ENCODE measurements at places on chromosomes 2 and 18.

- DNase-seq = no peak
Measured at GRCh38 chr2:873651-874580, 76.7 kb upstream of the SNTG2 start.

DNA sequence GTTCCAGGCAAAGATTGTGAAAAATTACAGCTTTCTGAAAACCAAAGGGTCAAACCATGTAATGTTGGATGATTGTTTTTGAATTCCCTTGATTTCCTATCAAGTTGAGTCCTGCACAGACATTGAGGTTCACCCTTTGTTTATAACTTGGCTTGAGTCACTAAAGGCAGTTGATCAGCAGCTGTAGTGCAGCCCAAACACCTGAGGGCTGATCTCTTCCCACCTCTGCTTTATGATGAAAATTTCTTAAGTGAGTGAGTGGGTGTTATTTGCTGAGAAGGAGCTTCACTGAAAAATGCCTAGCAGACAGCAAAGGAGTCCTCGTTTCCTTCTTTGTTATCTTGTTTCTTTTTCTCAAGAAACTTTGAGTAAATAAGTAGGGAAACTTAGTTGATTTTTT is 31.9 kb upstream of the BMPR2 start:
- no peak for DNase-seq

- no peak for DNase-seq
Measured at GRCh38 chr2:109049022-109049421, 60.0 kb upstream of the EDAR start.

DNA sequence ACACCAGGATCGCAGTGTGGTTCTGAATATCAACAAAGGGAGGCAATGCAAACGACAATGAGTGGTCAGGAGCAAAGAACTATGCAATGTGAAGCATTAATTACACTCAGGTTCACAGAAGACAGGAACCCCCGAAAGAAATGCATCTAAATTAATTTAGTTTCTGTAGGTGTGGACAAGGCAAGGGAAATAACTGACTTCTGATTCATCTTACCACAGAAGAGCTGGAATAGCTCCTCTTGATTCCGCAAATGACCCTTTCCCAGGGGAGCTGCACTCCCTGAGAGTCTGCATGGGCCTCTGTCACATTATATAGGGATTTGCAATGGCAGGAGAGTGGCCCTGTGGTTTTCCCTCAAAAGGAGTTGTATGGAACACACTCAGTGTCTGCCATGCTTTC is 263.9 kb upstream of the APCDD1 start:
- DNase-seq = no peak

DNA sequence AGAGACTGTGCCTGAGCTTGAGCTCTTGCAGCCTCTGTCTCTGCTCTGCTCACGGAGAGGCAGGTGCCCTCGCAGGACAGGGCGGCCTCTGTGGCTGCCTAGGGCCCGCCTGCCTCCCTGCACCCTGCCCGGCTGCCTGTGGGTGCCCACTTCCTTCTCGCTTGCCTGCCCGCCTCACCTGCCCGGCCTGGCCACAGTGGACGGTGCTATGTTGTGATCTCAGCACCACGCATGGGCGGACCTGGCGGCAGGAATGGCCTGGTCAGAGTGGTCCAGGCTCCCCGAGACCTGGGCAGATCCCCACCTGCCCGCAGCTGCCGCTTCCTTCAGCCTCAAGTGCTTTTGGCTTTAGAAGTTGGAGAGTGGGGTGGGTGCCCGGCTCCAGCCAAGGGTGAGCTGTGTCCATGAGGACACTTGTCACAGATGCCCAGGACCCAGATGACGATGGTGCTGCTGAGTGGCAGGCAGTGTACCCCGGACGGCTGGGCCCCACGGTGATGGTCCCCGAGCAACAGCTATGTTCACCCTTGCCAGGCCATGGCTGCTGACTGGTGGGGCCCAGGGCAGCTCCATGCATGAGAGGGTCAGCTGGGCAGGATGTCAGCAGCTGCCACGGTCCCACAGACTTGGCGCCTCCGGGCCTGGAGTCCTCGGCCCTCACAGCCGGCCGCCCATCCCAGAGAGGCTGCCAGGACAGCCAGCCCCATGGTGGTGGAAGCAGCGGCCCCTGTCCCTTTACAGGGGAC is 25.3 kb downstream of the RTP5 start:
- no peak for DNase-seq

GRCh38 chr18:7885865-7886264 is 318.7 kb downstream of the PTPRM start:
- no peak for DNase-seq

DNA sequence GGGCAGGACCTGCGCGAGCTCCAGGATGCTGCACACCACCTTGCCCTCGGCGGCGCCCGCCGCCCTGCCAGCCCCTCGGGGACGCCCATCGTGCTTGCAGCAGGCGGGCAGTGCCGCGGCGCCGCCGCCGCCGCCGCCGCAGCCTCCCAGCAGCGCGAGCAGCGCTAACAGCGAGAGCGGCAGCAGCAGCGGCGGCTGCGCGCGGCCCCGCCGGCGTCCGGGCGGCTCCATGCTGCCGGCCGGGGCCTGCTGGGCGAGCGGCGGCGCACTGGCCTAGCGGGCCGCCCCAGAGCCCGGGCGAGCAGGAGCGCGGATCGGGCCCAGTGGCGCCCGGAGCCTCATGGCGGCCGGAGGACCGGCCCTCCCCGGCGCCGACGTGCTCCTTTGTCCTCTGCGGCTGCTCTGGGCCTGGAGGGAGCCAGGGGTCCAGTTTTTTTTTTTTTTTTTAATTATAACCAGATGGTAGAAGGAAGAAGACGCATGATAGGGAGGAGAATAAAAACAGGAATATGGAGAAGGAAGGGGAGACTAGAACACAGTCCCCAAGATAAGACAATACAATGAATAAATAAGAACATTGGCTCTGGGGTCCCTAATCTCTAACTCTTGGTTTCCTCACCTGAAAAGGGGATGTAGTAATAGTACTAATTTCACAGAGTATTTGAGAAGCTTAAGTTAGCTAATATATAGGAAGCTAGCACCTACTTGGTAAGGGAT is 17.1 kb upstream of the ANKRD62 start:
- DNase-seq = no peak

DNA sequence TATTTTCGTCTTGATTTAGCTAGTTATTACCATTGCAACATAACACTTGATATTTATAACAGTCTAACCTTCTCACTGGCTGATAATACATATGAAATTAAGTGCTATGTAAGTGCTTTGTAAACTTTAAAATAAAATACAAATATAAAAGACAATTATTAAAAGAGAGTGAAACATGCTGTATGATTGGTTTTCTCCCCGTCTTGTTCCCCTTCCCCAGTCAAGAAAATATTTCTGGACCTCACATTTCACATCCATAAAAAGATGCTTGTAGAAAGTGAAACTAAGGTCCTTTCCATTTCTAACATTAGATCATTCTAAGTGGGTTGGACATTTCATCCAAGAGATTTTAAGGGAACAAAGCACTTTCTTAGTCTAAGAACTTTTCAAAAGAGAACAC is 310.2 kb upstream of the LRATD1 start:
- no peak for DNase-seq

- DNase-seq = no peak
Measured at GRCh38 chr2:69625078-69625795, 18.3 kb downstream of the AAK1 start.

GRCh38 chr2:2847209-2847676 is 516.2 kb upstream of the MYT1L start:
- peak; percentile 31 for DNase-seq

DNA sequence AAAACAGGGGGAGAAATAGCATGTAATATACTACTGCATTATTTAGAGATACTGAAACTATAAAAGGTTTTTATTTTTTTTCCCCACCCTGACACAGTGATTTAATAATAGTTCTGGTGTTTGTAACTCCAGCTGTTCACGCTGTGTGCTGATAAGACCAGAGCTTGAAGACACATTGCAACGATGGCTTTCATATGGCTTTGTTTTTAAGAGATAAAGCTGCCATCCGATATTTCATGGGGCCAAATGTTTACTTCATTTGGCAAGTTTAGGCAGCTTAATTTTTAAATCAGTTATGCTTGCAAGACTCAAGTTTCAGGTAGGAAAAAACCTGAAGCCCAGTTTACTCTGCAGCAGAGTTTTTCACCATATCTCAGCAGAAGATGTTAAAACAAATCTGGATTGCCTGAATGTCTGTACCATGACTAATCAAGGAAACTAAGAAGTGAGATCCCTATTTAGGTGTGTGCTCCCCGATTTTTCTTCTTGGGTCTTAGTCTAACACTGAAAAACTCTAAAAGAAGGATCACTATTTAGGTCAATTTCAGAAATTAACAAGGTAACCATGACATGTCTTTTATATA is 508.6 kb downstream of the PARD3B start:
- no peak for DNase-seq

DNA sequence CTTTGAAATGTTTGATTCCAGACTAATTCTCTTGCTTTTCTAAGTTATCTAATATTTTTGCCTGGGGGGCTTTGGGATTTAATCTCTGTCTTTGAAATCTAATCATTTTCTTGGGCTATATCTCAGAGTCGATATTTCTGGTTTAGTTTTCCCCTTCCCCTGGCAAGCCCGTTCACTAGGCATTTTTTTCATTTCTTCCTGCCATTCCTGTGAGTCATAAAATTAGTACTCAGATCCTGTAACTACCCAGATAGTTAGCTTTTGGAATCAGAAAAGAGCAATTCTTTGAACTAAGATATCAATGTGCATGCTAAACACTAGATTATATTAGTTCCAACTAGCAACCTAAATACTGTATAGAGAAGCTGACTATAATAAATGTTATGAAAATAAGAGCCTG is 29.4 kb upstream of the RNF149 start:
- DNase-seq = no peak

GRCh38 chr18:27004056-27004829 is 138.7 kb upstream of the AQP4 start:
- peak; percentile 31 for DNase-seq

DNA sequence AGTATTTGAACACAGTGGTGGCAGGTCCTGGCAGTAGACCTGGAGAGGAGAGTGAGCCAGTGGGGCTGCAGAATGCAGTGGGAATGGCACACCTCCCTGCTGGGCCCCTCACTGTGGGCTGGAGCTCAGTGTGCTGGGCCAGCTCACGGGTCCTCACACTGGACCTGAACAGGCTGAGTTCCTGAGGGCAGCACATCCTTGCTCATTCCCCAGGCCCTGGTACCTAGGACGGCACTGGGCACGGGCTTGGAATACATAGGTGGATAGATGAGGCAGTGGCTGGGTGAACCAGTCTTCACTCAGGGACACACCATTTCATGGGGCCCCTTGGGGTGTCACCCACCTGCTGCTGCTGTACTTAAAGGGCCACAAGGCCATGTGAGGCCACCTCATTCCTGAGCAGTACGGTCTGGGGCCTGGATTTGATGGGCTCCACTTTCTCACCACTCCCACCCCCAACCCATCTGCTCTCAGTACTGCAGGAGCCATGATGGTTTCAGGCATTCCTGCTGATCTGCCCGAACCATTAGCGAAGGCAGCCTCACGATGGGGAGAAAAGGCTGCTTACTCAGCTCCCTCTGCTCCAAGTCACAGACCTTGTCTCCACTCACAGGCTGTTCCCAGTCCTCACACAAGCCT is 4.2 kb downstream of the TMEM177 start:
- no peak for DNase-seq

- no peak for DNase-seq
Measured at GRCh38 chr2:164593541-164593940, 27.7 kb downstream of the GRB14 start.

GRCh38 chr2:45394216-45394615 is 216.9 kb downstream of the SRBD1 start:
- DNase-seq = no peak
